ENCODE measurements at places on chromosomes 7 and 10.

DNA sequence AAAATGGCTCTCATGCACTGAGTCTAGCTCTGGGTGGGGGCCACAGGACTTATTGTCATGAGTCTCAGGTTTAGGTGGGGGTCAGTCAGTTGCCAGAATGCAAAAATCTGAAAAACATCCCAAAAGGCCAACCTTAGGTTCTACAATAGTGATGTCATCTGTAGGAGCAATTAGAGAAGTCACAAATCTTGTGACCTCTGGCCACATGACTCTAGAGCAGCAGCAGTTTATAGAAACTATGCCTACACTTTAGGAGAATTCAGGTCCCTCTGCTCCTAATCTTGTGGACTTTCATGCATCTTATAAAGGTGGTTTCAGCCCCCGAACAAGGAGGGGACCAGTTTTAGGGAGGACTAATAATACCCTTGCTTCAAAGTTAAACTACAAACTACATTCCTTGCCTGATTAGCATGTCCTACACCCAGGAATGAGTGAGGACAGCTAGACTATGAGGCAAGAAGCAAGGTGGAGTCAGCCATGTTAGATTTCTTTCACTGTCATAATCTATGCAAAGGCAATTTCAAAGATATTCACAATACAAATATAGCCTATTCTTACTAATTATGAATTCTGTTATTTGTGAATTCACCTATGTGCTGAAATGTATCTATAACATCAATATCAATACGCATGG is 123.5 kb upstream of the ADCY1 start:
- H3K36me3 ChIP-seq, result no peaks in the 10 kb centered on the region
- no peak overlapping the region for H3K4me3 ChIP-seq
- no peak for DNase-seq
- no peaks in the 10 kb centered on the region for H3K4me1 ChIP-seq

GRCh38 chr10:10892290-10892875 is 125.3 kb upstream of the CELF2 start:
- peaks cover 39% of the 10 kb centered on the region for H3K27me3 ChIP-seq
- DNase-seq, result no peak
- no peaks in the 10 kb centered on the region for H3K4me1 ChIP-seq
- no peak overlapping the region for H3K4me3 ChIP-seq
- no peak overlapping the region for H3K27ac ChIP-seq

DNA sequence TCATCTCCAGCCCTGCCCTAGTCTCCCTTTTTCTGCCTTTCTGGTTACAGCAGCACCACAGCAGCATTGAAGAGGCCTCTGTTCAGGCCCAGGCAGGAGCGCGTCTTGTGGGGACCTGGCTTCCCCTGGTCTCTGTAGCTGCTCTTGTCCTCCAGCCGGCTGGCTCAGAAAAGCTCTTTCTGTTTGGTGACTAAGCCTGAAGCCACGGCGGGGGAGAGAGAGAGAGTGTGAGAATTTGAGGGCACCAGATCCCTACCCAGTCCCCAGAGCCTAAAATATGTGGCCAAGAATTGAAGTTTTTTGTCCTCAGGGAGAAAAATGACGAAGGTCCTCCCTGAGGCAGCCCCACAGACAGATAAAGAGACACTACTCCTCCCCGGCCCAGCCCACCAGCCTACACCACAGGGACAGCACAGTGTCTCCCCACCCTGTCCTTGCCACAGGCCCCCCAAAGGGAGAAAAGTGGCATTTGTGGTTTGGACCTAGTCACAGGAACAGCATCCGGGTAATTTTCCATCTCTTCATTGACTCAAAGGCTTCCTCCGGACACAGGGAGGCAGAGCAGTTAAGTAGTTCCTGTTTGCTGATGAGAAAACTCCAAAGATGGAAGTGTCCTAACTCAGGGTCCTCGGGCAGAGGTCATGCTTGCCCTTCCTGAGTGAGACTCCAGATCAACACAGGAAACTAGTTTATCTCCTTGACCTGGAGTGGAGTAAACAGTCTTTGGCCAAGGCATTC is 13.3 kb upstream of the FAM180A start:
- H3K36me3 ChIP-seq, result peaks cover 3% of the 10 kb centered on the region
- no peaks in the 10 kb centered on the region for H3K4me1 ChIP-seq
- DNase-seq, result no peak
- peaks cover 54% of the 10 kb centered on the region for H3K27me3 ChIP-seq
- H3K27ac ChIP-seq, result no peak overlapping the region
- H3K4me3 ChIP-seq, result no peak overlapping the region

DNA sequence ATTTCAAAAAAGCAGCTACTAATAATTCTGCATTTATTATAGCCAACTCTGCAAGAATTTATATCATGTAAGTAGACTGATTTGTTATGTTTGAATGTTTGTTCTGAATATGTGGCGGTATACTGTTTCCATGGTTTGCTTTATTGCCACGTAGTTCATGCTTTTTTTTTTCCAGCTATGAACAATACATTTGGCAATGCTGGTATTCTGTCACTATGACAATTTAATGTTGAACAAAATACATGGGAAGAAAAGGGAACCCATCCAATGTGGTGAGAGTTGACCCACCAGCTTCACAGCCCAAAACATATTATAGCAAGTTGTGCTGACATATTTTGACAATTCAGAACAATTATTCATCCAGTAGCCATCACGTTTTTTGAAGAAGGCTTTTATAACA is 145.6 kb downstream of the CCDC71L start:
- no peak for DNase-seq
- no peak overlapping the region for H3K4me3 ChIP-seq
- peaks cover 4% of the 10 kb centered on the region for H3K36me3 ChIP-seq

All from T-helper 17 cell (primary cell).